ENCODE measurements at places on chromosomes 2 and 18. TPM values are rescaled to one million over a fixed set of nuclear protein-coding genes. Genes with fewer than 3 reads are reported as not detected.

- no peak for DNase-seq
Measured at GRCh38 chr2:197711578-197711977, 6.4 kb downstream of the MARS2 start.

GRCh38 chr2:69615078-69615625 is 28.4 kb downstream of the AAK1 start:
- no peak for DNase-seq

DNA sequence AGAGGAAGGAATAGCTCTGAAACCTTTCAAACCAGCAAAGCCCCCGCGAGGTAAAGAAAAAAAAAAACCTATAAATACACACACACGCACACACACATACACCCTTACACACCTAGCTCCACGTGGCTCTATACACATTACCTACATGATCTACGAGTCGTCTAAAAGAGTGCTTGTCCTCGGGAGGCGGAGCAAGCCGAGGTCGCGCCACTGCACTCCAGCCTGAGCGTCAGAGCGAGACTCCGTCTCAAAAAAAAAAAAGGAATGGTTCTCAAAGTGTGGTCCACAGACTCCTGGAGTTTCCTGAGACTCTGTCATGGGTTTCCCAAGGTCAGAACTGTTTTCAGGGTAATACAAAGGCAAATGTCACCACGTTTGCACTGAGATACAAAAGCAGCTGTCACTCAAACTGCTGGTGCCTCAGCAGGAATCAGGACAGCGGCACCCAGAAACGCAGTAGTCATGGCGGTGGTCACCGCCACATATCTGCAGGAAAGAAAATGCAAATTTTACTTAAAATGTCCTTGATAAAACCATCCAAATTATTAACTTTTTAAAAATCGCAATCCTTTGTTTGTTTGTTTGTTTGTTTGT is 130.0 kb upstream of the GPC1 start:
- no peak for DNase-seq

GRCh38 chr18:64149916-64150438 is 1.1 kb upstream of the LINC00305 start:
- no peak for DNase-seq

- DNase-seq, result no peak
Measured at GRCh38 chr2:72979896-72980295, 62.6 kb downstream of the EMX1 start.

DNA sequence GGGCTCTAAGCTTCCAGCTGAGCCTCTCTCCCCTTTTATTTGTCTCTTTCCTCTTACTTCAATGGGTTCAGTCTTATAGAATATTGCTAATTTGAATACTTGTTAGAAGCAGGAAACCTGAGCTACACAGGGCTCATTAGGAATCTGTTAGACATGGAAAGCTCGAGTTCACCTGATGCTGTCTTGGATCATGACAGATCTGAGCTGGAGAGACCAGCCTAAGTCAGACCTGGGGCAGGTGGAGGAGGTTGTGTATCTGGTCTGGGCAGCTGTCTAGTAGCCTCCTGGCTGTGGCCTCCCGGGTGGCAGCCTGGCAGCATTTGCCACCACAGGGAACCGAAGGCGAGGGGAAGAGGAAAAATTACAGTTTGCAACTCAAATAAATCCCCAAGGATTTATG is 185.9 kb downstream of the ICOS start:
- no peak for DNase-seq

The SNTG2 gene
- total RNA-seq, result 1.3 TPM

The LGALSL gene
- not detected for total RNA-seq

GRCh38 chr2:12486205-12487118 is 230.3 kb upstream of the TRIB2 start:
- DNase-seq, result no peak

GRCh38 chr2:216900406-216900805 is 40.5 kb upstream of the TNP1 start:
- no peak for DNase-seq

DNA sequence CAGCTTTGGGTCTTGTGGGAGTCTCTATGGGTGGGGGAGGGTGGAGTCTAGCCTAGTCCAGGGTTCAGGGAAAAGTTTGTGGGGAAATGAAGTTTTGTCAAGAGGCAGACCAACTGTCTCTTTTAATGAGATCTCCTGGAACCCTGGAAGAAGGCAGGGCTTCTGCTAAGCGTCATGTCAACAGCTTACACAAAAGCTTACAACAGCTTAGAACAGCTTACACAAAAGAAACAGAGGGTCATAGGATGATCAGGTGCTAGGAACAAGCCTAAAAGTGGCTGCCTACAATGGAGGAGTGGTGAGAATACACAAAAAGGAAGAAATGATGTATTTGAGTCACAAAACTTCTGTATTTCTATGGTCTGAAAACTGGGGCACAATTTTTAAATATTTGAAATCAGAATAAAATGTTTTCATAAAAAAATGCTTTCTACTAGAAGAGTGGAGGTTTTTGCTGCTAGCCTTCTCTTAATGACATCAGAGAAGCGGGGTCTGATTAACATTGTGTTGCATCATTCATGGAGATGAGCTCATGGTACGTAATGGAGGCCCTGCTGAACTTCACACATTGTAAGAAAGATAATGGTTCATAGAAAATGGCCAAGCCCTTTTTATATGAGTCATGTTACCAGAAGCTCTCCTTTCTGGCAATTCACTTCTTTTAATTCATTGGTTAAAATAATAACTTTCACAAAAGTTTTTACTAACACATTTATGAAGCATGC is 351.0 kb downstream of the PIK3C3 start:
- no peak for DNase-seq

The ASXL3 gene
- not detected for total RNA-seq

DNA sequence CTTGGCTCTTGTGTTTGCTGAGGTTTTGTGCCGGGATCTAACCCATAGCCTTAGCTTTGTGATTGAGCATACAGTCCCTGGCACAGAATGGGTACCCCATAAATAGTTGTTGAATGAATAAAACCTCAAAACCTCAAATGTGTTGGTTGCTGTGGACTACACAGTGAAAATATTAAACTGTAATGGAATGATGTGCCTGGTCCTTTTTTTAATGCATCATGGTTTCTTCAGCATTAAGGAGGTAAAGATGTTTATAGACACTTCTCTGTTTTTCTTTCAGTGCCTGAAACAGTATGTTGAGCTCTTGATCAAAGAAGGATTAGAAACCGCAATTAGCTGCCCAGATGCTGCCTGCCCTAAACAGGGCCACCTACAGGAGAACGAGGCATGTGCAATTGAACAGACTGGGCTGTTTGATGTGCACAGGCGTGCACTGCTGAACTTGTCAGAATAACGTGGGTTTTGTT is 97.0 kb downstream of the RNF144A start:
- DNase-seq, result no peak

The DSG2 gene
- total RNA-seq, result not detected

DNA sequence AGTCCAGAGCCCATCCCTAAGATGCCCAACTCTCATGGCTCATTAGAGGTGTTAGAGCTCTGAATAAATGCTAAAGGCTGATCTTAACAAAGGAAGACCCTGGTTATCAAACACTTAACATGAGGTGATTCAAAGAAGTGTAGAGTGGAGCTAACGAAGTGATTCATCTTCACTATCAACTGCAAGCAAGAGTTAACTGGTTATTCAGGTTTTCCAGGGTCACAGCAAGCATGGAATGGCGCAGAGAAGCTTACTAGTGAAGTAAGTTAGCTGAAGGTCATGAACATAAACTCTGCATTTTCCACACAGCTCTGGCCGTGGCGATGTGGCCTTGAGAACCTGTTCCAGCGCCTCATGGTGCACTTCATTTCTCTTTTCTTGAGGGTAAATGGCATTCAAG is 17.0 kb downstream of the RND3 start:
- DNase-seq, result no peak

DNA sequence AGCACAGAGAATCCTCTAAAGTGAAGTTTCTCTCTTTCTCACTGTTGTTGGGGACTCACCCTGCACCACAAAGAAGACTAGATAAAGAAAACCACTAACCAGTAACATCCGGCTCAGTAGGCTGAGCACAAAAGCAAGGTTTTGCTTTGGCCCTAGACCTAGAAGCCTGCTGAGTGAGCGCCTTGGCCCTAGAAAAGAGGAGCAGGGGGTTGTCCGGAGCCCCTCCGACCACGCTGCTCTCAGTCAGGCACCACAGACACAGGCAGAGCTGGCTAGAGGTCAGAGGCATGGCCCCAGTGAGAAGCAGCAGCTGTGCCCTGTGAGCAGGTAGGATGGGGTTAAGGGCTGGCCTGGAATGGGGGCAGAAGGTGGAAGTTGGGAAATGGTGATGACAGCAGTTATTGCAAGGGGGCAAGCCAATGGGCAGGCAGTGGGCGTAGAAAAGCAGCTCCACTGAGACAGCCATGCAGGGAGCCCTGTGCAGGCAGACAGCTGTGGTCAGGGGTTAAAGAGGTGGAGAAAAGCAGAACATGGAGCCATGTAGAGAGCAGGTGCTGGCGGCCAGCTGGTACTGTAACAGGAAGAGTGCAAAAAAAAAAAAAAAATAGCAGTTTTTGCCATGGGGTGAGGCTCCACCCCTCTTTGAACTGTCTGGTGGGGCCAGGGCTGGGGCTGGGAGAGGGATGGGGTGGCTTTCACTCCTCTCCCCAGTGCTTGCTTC is 36.9 kb upstream of the SLC14A1 start:
- peak; percentile 83 for DNase-seq

DNA sequence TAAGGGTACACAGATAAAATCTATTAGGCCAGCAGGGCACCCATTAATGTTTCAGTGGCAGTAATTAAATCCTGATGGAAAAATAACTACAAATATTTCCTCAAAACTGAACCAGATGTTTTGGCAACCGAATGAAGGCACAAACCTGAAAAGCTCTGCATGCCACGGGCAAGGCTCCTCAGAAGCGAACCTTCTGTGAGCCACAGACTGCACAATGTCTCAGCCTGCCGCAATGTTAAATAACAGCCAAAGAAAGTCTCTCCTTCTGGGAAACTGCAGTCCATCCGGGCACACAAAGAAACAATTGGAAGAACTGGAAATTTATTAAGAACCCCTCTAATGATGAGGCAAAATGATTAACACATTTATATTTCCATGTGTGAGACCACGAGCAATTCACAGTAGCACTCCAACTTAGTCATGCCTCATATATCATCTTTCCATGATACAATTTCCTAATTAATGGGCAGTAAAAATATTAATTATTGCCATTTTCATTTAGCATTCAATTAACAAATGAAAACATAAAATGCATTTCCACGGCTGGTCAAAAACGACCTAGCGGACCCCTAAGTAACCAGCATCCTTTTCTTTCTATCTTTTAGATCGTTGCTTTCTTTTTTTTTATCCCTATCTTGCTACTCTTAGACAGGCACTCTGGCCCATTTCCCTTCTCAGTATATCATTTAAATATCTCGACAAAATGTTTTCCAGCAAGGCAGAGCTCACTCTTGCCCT is 237.5 kb downstream of the EPHA4 start:
- no peak for DNase-seq

DNA sequence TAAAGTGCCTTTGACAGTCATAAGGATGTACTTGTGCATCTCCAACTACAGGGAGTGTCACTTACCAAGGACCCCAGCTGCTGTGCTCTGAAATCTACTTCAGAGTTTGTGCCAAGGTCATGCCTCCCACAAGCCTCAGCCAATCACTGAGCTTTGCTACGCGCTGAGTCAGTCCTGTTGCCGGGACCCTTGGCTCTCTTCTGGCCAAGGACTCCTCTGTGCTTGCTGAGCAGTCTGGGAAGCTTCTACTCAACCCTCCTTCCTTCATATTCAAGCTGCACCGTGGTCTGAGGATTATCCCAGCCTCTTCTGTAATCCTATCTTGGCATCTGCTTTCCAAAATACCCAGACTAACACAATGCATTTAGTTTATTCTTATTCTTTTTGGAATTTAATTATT is 398.9 kb upstream of the FANCL start:
- DNase-seq, result no peak

Data from CD4-positive, alpha-beta memory T cell (primary cell).